ENCODE measurements at places on chromosomes 11 and 22.

- DNase-seq, result no peak
Observed at GRCh38 chr11:45698777-45699497, 33.5 kb upstream of the CHST1 start.

DNA sequence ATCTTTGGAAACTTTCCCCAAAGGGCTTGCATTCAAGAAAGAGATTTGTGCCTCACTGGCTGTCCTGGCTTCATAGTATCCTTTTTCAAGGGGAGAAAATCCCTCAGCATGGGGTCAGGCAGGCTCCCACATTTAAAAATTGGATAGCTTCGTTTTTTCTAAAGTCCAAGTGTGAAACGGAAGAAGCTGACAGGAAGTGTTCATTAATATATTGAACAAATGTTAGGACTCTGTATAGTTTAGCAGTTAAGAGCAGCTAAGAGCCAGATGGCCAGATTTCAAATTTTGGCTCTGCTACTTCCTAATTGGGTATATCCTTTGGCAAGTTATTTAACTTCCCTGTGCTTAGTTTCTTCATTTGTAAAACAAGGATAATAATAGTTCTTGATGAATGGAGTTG is 354.9 kb upstream of the FAT3 start:
- DNase-seq, result no peak

GRCh38 chr22:28229566-28230485 is 310.8 kb upstream of the PITPNB start:
- DNase-seq, result no peak

- DNase-seq, result no peak
Observed at GRCh38 chr11:59224351-59224928, 11.7 kb upstream of the MPEG1 start.

DNA sequence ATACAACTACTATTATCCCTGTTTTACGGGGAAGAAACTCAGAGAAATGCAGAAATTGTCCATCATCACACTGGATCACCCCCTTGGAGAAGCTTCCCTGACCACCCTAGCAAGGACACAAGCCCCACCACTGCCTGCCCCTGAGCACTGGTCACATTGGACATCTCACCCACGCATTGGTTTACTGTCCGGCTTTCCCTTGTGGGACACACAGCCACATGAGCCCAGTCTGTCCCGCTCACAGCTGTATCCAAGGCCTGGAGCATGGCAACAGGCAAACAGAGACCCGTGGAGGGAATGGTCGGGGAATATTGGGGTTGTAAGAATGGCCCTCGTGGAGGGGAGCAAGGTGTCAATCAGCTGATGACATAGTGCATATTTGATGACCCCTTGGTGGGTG is 42.7 kb upstream of the FGF3 start:
- DNase-seq, result no peak

DNA sequence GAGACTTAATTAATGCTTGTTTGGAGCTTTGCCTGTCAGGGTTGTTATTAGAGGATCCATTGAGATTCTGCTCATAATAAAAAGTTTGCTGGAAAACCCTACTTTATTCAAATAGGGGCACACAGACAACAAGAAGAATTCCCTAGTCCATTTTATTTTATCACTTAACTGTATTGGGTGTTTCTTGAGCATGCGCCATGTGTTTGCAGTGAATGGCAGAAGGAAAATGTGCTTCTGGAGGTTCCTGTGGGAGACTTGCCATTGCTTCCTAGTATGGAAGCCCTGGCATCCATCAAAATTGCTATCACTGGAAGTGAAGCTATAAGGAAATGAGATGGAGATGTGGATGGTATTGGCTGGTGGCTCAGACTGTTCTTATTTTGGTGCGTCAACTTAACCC is 106.6 kb upstream of the GALNT18 start:
- DNase-seq, result no peak

DNA sequence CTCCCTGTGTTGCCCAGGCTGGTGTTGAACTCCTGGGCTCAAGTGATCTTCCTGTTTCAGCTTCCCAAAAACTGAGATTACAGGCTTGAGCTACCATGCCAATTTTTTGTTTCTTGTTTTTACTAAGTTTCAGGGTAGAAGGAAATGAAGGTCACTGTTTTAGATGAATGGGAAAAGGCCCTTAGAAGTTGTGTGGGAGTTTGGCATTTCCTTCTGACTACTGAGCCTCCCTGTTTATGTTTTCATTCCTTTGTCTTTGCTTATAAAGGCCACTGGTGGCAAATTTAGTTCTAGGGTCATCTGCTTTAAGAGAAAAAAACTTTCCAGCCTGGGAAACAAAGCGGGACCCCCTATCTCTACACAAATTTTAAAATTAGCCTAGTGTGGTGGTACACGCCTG is 22.1 kb downstream of the SRPRA start:
- DNase-seq, result no peak

DNA sequence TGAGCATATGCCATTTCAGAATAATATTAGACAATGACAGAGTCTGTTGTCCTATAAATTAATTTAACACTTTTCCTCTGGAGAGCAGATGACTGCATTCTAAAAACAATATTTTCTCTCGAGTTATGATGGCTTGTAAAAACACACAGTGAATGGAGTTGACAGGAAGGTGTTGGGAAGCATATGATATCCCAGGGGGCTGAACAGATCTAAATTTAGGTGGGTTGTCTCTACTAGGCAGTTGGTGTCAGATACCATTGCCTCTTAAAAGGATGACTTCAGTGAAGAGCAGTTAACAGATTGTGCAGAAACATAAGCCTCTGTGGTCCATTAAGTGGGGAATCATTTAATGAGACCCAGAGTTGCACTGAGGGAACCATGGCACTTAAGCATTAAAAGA is 30.7 kb downstream of the SVIP start:
- no peak for DNase-seq

- peak; percentile 91 for DNase-seq
Observed at GRCh38 chr22:30356449-30357235, at the start of the genes CCDC157 and SF3A1. Gene CCDC157 (plus strand): TSS chr22:30357007. CDS start chr22:30366001, 8,994 bp downstream. Gene SF3A1 (minus strand): TSS chr22:30356894. CDS start chr22:30356792, 102 bp downstream.

DNA sequence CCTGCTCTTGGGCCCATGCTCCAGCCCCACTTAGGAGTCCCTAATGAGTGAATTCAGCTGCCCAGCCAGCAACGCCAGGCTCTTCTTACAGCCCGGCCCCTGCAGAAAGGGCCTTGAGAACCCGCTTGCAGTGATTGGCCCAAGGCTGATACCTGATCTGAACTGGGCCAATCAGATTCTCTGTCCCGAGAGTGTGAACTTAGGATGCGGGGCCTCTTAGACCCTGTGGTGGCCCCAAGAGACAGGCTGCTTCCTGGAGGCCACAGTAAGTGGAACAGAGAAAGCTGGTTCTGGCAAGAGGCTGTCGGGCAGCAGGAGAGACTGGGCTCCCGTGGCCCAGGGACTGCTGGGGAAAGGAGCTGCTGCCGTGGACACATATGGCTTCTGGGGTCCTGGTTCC is 11.5 kb downstream of the VSTM5 start:
- DNase-seq, result no peak

- no peak for DNase-seq
Observed at GRCh38 chr22:20399866-20400605, 6.1 kb downstream of the ZNF74 start.

DNA sequence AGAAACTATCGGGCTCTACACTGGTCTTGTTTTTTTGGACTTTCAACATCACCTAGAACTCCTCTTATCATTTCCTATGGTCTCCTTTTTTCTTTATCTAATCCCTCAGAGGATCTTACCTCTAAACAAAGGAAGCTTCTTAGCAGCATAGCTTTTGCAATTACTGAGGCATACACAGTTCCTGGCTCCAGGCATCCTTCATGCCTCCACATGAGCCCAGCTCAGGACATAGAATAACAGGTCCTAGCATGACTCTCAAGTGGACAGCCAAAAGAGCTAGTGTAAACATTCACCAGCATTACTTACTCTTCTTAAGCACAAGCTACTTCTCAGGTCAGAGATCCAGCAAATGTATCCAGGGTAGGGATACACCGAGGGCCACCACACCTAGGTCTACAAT is 17.1 kb downstream of the CFAP300 start:
- peak; percentile 90 for DNase-seq

DNA sequence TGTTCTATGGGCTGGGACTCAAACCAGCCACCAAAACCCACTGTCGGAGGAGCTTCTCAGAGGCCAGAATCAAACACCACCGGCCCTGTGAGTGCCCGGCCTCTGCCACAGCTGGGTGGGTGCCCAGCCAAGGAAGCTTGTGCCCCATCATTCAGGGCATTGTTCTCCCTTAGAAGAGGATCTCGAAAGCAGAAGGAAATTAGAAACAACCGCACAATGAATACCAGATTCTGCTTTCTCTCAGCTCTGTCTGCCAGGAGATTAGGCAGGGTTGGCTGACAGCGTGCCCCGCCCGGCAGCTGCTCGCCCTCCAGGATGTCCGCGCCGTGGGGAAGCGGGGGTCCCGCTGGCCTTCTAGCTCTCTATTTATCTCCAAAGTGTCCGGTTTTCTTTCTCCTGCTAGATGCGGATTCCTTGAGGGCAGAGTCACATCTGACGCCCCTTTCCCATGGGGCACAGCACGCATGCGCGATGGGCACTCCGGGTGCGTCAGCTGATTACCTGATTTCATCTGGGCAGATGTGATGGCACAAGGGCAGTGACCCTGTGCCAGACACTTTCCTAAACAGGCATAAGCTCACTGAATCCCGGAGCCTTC is 25.5 kb downstream of the SCGB1A1 start:
- DNase-seq, result no peak

GRCh38 chr11:9568161-9568853 is 5.2 kb upstream of the WEE1 start:
- DNase-seq, result no peak

DNA sequence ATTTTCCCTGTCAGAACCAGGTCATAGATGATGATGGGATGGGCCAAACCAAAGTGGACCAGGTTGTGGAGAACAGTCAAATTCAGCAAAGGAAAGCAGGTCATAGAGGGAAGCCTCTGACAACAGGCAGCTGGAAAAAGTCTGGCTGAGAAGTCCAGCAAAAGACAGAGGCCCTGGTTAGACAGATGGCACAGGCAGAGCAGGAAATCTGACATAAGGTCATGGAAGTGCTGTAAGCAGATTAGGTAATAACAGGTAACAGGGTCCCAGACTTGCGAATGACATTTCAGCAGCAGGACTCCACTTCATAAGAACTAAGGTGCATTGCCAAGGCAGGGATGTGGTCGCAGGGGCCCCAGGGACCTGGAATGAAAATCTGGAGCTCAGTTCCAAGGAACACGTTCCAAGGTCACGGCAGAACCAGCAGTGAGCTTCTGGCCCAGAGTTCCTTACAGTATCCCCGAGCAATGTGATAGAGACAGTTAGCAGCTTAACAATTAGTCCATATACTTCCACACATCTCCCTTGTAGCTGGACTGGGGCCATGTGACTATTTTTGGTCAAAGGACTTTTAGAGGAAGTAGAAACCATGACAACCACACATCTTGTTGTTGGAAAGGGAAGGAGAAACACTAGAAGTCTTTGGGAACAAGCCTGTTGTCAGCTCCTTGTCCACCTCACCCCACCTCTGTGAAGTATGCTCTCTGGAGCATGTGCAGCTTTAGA is 75.4 kb downstream of the ME3 start:
- DNase-seq, result no peak

- no peak for DNase-seq
Observed at GRCh38 chr11:65931773-65932557, 12.7 kb downstream of the DRAP1 start.

DNA sequence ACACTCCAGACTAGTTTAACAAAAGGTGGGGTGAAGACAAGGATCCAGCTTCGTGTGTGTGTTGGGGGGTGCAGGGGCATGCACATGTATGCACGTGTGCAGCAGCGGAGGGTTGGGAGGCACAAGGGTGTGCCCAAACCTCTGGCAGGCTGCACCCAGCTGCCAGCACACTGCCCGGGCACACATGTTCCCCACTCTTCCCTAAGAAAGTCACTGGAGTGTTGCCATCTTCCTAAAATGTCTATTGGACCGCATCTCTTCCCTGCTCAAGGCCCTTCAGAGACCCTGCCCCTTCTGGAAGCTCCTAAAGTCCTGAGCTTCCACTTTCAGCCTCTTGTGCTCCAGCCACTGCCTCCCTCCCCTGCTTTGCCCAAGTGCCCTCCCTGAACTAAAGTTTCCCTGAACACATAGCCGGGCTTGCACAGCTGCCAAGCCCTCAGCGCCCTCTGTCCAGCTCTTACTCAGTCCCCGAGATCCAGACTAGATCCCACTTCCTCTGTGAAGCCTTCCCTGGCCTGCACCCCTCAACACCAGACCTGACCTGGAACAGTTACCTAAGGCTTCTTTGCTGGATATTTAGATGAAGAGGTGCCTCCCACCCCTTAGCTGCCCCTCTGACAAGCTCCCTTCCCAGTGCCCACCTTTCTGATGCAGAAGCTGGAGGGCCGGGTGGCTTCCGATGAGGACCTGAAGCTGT is 6.0 kb downstream of the CFL1 start:
- no peak for DNase-seq

GRCh38 chr22:22122348-22123117 is 122.1 kb upstream of the VPREB1 start:
- no peak for DNase-seq

GRCh38 chr11:20729597-20730105 is 60.3 kb downstream of the NELL1 start:
- DNase-seq, result no peak

- no peak for DNase-seq
Observed at GRCh38 chr22:31287818-31288495, 4.3 kb downstream of the PIK3IP1 start.

- no peak for DNase-seq
Observed at GRCh38 chr11:122882189-122882856, at the start of gene JHY. Gene JHY (plus strand): TSS chr11:122882759. CDS start chr11:122885850, 3,091 bp downstream.

DNA sequence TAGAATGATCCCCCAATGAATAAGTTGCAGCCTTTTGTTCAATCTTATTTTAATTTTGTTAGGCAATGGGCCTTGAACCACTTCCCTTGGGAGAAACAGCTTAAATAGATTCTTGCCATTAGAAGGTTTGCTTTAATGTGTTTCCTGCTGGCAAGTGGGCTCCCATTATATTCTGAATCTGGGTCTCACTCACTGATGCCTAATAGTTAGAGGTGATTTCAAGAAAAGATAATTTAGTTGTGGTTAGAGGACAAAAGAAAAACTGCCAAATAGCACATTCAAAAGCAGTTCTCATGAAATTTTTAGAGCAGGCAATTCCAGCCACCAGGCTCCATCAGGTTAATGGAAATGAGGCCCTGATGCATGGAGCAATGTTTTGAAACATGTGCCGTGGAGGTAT is 362.6 kb upstream of the CHORDC1 start:
- no peak for DNase-seq

GRCh38 chr22:47151490-47151889 is 389.0 kb downstream of the TBC1D22A start:
- DNase-seq, result no peak

- no peak for DNase-seq
Observed at GRCh38 chr22:49094151-49094550, 733.5 kb downstream of the BRD1 start.

DNA sequence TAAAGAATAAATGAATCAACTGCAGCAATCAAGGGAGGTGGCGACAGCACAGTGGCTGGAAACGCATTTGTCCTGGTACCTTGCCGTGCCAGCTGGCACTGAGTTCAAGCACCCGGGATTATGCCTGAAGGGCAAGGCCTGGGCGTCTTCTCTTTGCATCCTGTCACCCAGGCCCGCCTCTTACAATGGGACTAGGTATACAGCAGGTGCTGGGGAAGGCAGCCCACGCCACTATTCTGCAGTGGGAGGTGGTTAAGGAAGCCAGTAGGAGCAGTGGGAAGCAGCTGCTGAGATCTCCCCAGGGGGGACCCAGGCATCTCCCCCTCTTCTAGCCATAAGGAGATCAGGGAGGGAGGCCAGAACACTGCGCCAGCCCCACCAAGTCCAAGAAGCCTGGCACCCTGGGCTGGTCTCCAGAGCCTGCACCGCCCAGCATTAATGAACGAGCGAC is 15.3 kb upstream of the BAIAP2L2 start:
- DNase-seq, result no peak

Data from mammary epithelial cell (primary cell).